Hematopoietic multipotent progenitor cell treated with erythropoietin and hydrocortisone succinate and interleukin-3 and kit ligand, for 17 days (in vitro differentiated cells): ENCODE measurements at places on chromosomes 2 and 18.

DNA sequence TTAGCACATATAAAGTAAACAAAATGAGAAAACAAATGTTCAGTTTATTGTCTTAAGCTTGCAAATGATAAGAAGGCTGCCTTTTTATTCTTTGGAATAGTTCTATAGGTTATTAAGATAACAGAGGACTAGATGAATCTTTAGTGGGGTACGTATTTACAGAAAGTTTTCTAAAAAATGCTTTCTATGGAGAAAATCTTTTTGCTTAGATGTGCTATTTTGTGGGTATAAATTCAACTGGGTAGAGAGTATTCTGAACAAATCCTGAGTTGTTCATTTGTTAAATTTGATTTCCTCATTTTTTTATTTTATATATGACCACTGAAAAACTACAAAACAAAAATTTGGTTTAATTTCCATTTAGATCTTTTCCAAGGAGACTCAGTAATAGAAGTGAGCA lies 566.9 kb downstream of the PLCL1 start:
- DNase-seq, result no peak

DNA sequence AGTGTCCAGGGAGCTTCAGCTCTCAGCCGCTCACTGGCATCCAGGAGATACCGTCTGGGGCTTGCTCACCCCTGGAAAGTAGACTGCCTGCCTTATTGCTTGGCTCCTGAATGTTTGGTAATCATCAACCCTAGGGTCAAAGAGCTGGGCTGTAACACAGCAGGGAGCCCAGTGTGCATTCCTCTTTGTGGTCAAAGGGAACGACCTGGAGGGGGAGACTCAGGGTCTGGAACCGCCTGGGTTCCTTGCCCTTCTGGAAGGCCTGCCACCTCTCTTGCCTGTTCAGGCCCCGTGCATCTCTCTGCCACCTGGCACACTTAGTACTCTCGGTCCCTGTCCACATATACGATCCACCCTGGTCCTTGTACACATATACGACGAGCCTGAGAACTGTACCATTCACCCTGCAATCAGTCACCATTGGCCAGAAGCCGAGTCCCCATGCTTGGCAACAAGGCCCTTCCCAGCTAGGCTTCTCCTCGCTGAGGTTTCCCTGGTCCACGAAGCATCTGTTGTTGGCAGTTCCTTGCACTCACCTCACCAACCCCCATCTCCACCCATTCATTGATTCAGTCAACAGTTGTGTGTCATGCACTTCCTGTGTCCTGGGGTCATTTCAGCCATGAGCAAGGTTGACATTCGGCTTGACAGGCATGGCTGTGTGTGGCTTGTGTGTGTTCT lies at the start of gene NAT8:
Gene NAT8, minus strand, starts transcription at position 85 of the 681 bp plus-strand sequence. CDS start 794 bp downstream, outside the sequence.
- no peak for DNase-seq

- DNase-seq, result no peak
Measured at GRCh38 chr18:79191956-79192355, 122.8 kb downstream of the ATP9B start.

GRCh38 chr2:20501974-20502373 lies 55.1 kb downstream of the RHOB start:
- no peak for DNase-seq

GRCh38 chr2:196337208-196337953 lies 166.0 kb upstream of the STK17B start:
- peak; percentile 21 for DNase-seq

GRCh38 chr18:63051928-63052327 lies 267.6 kb downstream of the BCL2 start:
- no peak for DNase-seq

DNA sequence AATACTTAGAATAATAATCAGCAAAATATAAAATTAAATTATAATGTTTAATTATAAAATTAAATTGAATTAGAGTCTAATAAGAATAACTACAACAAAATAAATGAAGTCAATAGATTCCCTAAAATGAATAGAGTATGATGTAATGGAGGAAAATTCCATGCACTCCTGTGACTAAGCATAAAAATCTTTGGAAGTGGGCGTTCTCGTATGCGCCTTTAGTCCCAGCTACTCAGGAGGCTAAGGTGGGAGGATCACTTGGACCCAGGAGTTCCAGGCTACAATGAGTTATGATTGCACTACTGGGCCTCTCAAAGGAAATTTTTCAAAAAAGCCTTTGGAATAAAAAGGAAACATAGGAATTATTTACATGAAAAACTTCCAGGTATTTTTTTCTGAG lies 955.4 kb upstream of the POU3F3 start:
- DNase-seq, result no peak

GRCh38 chr2:10935953-10936942 lies 24.5 kb downstream of the KCNF1 start:
- no peak for DNase-seq

GRCh38 chr2:73839653-73840411 lies 11.1 kb downstream of the STAMBP start:
- DNase-seq, result no peak

DNA sequence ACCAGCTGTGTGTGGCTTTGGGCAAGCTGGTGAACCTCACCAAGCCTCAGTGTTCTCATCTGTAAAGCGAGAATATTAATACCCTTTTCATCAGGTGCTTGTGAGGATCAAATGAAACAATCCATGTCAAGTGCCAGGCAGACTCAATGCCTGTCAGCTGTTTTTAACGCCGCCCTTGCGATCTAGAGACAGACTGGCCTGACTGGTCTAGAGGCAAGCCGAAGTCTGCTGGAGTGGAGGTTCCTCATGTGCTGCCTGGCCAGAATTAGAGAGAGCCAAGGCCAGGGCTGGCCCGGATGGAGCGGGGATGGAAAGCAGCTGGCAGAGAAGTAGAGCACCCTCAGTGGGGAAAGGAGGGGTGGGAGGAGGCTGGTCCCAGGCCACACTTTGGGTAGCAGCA lies 74.5 kb upstream of the B3GNT7 start:
- no peak for DNase-seq

- DNase-seq, result no peak
Measured at GRCh38 chr18:38421872-38422615, 856.4 kb upstream of the CELF4 start.

GRCh38 chr2:217293607-217294006 lies 433.7 kb upstream of the TNP1 start:
- DNase-seq, result no peak

DNA sequence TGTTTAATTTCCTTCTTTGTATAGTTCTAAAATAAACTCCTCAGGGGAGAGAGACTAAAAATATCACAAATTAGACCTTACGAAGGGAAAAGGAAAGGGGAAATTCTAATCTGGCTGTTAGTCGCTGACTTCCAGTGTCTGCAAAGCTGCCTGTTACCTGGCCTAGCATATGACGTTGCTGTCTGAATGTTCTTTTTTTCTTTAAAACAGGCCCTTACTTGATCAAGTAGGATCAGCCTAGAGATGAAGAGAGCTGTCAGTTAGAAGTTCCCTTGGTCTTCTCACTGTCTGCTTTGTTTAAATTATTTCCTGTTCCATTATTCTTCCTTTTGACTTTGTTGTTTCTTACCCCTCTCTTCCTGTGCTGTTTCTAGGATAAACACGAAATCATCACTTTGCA lies 11.2 kb downstream of the NCK2 start:
- DNase-seq, result no peak

DNA sequence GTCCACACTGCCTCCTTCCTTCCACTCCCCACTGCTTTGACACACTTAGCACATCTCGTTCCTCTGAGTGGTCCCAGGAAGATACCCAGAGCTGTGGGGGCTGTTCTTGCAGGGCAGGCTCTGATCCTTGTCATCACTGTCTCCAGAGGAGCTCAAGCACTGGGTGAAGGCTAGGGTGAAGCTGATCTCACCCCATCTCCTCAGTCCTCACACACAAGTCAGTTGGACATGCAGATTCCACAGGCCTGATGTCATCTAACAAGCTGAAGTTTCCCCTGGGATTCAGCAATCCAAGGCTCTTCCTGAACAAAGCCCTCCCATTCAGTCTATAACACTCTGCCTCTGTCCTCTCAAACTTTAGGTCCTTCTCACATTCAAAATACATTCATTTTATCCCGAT lies 90.6 kb upstream of the RAB6C start:
- DNase-seq, result no peak

DNA sequence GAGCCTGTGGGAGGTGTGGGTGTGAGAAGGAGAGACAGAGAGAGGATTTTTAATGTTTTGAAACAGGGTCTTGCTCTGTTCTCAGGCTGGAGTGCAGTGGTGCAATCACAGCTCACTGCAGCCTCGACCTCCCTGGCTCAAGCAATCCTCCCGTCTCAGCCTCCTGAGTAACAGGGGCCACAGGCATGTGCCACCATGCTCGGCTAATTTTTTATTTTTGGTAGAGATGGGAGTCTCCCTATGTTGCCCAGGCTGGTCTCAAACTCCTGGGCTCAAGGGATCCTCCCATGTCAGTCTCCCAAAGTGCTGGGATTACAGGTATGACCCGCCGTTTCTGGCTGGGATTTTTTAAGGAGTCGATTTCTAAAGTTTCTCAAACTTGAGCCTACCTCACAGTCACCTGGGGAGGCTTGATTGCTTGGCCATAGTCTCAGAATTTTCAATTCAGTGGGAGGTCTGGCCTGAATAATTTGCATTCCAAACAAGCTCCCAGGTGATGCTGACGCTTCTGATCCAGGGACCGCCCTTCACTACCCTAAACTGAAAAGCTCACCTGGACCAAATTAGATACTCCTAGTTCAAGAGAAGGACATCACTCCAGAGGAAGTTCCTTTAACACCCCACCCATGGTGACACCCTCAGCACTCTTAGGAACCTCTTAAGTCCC lies 70.8 kb upstream of the SLC1A4 start:
- DNase-seq, result no peak

DNA sequence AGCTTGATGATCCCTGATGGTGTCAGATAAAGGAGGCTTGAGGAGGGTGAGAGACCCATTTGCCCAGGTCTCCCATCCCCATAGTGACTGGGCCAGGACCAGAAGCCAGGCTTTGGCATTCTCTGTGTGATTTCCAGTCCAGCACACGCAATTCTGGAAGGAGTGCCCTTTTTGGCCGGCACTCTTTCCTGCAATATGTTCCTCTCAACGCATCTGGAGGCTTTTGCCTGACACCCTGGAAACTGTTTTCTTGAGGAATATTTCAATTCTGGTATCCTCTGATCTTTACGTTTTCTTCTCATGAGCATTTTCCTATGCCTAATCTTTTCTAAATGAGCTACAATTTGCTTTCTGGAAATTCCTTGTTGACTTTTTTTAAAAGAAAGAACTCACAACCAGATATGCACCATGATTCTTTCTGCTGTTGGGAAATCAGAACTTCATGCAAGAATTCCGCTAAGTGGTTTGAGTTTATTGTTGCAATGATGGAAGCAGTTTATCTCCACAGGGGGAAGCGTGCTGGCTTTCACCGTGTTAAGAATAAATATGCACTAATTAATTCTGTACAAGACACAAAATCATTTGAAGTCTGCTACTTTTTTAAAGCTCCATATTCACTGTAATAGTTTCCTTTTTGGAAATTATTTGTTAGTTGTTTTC lies 143.7 kb downstream of the NAPG start:
- DNase-seq, result no peak

DNA sequence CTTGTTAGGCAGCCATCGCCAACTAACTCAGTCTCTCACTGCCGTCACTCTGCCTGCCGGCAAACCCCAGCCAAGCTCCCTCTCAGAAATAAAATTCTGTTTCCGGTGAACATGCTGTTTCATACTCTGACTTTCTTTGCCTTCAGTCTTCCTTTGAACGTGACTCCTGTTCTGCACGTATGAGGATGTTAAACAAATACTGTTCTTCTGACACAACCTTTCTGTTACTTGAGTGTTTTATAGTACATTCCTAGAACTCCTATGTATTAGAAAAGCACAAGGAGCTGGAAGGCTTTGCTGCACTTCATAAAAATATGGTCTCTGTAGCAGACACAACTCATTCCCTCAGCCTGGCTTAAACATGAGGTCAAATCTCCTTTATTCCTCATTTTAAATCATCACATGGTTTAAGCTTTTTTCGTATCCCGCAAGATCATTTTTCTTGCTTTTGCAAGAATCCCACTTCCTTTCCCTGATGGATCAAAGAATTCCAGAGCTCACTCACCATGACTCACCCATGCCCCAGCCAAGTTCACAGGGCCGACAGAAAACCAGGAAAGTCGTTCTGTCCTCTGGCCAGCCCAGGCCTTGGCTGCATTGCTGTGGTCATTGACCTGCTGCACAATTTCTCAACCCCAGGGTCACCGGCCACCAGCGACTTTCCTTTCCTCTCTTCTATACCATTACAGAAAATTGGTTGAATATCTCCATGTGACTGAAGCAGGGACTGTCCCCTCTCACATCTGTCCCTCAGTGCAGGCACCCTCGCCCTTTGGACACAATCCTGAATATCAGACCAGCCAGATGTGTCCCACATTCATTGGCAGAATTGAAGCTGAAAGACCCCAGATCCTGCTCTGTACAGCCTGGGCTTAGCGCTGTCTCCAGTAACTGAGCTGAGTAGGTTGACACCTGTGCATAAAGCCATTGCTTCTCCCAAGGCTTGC lies 183.1 kb upstream of the ARL4C start:
- DNase-seq, result no peak

- no peak for DNase-seq
Measured at GRCh38 chr2:85790032-85790431, 36.2 kb downstream of the ATOH8 start.

GRCh38 chr2:2020897-2021296 lies 276.6 kb upstream of the PXDN start:
- DNase-seq, result no peak

GRCh38 chr18:64330931-64331330 lies 182.0 kb upstream of the LINC00305 start:
- no peak for DNase-seq

DNA sequence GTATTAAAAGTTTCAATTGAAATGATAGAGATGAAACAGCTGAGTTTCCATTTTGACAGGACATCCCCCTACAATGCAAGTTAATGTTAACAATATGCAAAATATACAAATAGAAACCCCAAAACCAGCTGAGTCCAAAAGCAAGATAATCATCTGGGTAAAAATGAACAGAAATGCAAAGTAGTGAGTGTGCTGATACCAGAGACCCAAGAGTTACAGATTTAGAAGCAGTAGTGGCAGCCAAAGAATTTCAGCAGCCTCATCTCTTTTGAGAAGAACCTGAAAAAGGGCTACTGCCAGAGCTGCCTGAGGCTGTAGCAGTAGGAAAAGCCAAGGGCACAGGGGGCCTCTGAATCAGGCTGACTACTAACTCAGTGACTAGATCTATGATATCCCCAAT lies 82.6 kb downstream of the THADA start:
- DNase-seq, result no peak

- peak; percentile 6 for DNase-seq
Measured at GRCh38 chr2:16900405-16901025, 234.9 kb upstream of the CYRIA start.

GRCh38 chr2:30675758-30676157 lies 131.5 kb downstream of the CAPN13 start:
- DNase-seq, result no peak

- no peak for DNase-seq
Measured at GRCh38 chr18:34942276-34942675, 98.9 kb upstream of the MAPRE2 start.

DNA sequence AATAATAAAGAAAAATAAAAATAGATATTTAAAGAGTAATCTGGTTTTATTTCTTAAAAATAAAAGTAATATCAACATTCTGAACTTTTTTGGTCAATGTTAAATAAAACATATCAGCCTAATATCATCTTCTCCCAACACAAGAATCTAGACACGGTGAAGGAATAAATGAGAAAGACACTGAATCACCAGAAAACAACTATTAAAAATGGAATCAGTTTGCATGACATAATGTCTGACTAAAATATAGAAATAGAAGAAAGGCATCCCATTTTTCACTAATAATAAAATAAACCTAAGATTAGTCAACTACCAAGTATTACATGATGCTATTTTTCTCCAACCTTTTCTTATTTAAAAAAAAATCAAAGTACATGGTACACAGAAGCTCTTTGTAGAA lies 30.8 kb upstream of the TNFAIP6 start:
- DNase-seq, result no peak
